ENCODE measurements at places on chromosomes 11 and 22.
A peak's percentile ranks its signal among the peaks of the same experiment; 100 is the strongest.

DNA sequence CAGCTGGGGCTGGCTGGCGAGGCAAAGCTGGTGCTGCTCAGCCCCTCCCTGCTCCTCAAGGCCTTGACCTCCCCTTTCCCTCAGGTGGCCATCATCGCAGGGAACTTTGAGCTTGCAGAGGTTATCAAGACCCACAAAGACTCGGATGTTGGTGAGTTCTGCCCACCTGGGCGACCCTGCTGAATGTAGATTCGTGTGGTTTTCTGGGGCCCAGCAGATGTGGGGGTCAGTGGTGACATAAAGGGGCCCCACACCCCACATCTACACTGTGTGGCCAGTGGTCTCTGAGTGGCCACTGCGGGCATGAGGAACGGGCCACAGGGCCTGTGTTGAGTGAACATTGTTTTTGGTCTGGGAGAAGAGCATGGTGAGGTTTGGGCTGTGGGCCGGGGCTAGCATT, 11.9 kb downstream of the SHANK3 start:
- DNase-seq: no peak

GRCh38 chr11:60931917-60932316, 7.7 kb downstream of the TMEM132A start:
- no peak for DNase-seq

DNA sequence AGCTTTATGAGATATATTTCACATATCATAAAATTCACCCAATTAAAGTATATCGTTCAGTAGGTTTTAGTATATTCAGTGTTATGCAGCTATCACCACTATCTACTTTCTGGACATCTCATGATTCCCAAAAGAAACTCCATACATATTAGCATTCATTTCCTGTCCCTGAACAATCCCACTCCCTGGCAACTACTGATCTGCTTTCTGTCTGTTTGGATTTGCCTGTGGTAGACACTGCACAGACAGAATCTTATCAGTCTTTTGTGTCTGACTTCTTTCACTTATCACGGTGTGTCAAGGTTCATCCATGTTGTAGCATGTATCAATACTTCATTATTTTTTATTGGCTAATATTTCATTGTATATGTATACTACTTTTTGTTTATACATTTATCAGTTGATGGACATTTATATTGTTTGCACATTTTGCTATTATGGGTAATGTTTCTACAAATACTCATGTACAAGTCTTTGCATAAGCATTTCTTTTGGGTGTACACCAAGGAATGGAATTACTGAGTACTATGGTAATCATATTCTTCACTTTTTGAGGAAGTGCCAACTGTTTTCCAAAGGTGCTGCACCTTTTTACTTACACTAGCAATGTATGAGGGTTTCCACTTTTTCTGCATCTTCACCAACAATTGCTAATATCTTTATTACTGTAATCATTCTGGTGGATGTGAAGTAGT, 373.9 kb downstream of the AASDHPPT start:
- no peak for DNase-seq

DNA sequence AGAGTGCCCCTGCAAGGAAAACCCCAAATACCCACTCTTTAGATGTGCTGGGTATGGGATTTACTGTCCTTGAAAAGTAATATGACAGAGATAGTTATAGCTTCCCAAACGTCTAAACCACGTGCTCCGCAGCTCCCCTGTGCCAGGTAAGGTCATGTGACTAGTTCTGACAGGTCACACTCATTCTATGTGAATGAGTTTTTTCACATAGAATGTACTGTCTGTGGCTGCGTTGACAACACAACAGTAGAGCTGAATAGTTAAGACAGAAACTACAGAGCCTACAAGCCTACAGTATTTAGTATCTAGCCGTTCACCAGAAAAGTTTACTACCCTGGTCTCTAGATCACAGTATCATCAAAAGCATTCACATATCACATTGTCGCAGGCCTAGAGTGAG, 236.2 kb downstream of the ETS1 start:
- DNase-seq: no peak

- DNase-seq: no peak
Measured at GRCh38 chr11:60376601-60377000, 1.7 kb upstream of the MS4A7 start.

DNA sequence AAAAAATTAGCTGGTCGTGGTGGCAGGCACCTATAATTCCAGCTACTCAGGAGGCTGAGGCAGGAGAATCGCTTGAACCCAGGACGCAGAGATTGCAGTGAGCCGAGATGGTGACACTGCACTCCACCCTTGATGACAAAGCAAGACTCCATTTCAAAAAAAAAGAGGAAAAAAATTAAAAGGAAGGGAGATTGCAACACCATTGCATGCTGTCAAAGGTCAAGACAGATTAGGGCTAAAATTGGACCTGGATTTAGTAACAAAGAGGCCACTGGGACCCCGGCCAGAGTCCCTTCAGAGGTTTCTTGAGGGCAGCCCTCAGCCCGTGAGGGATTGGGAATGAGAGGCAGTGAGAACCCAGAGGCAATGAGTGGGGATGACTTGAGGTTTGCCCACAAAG, 8.2 kb upstream of the MAFF start:
- no peak for DNase-seq

DNA sequence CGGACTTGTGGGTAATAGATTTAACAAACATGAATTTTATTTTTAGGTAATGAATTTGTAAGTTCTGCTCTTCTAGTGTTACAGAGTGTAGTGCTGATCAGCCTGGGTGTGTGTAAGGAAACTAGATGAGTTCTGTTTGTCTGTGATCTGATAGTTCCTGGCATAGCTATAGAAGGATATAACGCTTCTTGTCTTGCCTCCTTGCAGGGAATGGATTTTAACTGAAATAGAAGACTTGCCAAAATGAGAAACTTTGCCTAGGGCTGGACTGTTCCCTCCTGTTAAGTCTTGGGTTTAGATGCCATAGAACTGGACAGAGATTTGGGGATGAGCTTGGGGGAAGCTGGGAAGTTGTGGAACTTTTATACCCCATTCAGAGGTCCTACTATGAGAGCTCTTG, 11.6 kb downstream of the CCDC81 start:
- DNase-seq: no peak

DNA sequence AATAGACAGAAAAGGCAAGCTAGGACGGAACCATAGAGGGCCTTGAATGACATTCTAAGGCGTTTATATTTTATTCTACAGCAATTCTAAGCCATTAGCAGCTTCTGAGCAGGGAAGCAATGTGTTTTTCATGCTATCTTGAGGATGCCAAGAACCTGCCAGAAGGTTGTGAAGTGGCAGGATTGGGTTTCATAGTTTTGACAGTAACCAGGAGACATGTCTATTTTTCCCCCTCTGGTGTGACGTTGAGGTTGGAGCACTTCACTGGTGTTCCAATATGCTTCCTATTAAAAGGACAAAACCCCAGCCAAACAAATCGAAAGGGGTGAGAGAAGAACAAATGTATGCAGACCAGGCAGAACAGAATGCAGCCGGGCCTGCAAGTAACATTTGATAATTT, 148.2 kb downstream of the SPATA19 start:
- DNase-seq: no peak

DNA sequence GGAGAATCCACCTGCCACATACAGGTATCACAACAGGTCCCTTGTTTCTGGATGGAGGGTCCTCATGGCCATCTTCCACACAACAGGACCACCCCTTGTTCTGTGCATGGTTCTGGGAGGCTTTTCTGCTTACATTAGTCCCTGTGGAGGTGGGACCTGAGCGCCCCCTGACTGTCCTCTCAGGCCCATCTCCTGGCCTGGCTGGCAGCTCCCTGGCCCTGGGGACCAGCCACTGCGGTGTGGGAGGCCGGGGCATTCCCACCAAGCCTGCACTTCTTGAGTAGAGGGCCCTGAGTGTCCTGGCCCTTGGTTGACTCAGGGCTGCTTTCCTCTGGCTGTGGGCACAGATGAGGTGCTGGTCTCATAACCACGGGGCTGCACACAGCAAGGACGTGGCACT, 5.0 kb downstream of the COX8A start:
- no peak for DNase-seq

- DNase-seq: no peak
Measured at GRCh38 chr22:37326726-37327125, 44.4 kb downstream of the CYTH4 start.

GRCh38 chr11:78094250-78094649, 14.6 kb upstream of the NDUFC2 start:
- DNase-seq: no peak

DNA sequence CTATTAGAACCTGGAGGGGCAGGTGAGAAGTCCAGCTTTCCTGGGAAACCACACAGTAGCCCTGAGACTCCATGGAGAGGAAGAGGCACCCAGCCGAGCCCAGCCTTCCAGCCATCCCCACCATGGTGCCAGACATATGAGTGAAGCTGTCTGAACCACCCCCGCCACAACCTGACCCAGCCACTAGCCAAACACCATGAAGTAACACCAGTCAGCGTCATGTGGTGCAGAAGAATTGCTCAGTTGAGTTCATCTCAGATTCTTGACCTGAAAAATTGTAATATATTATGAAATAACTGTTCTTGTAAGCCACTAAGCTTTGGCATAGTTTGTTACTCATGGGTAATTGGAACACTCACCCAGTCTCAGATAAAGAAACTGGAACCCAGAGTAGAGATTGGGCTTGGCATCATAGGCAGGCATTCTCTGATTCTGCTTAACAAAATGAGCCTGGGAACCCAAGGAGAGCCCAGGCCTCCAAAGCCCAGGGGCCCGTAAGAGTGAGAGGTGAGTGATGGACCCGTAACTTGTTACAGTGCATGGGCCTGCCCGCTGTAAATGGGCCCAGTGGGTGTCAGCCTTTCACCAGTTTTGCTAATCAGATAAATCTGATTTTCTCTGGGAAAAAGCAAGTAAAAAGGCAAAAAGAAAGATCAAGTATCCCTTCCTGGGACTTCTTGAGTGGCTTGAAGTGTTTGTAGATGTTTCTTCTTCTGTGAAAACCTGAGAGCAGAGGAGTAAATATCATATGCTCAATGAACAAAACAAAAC, 305.5 kb downstream of the DDX10 start:
- DNase-seq: no peak

GRCh38 chr11:104191124-104191523, 27.2 kb upstream of the PDGFD start:
- DNase-seq: no peak

GRCh38 chr11:106426696-106427095, 349.2 kb downstream of the AASDHPPT start:
- no peak for DNase-seq

- DNase-seq: no peak
Measured at GRCh38 chr11:66316849-66317251, at the start of gene CD248. Gene CD248, minus strand, starts transcription at chr11:66317044. Its CDS starts 17 bp downstream, at chr11:66317027.

GRCh38 chr11:19727246-19727645, 14.6 kb downstream of the NAV2 start:
- DNase-seq: no peak

GRCh38 chr11:69438286-69438920, 43.1 kb upstream of the LINC01488 start:
- DNase-seq: no peak

DNA sequence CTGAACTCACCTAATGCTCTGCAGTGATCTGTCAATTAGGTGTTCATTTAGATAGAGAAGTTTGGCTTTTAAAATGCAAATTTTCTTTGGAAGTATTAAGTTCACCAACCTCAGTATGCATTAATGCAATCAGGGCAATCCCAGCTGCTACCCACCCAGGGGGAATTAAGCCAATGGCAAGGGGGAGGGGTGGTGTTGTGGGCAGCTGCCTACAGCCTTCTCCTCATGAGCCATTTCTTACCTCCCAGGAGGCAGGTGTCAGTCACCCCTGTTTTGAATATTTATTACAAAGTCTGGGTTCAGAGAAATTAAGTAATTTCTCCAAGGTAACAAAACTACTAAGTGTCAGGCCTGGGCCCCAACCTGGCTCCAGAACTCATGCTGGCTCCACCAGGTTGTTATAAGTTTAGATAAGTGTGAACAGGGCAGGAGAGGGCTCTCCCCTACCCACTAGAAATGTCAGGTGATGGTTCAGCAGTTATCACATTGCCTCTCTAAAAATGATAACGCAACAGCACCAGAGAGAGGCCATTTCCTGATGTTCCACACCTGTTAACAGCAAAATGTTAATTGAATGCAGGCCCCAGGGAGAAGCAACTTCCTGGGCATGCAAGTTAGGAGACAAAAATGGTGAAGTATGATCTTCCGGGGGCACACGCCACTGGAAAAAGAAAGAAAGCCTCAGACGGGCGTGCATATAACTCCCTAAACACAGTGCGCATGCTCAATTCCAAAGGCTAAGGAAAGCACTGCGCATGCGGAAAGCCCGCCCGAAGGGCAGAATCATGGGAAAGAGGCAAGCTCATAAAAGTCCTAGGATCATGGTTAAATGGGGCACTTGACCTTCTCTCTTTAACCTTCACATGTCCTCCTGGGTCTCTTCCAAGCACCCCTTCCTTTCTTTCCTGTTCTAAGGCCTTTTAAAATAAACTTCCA, 35.4 kb upstream of the GNAZ start:
- no peak for DNase-seq

GRCh38 chr11:35811783-35812182, 132.1 kb upstream of the LDLRAD3 start:
- DNase-seq: no peak

- DNase-seq: no peak
Measured at GRCh38 chr11:110481523-110481922, 51.8 kb downstream of the FDX1 start.

DNA sequence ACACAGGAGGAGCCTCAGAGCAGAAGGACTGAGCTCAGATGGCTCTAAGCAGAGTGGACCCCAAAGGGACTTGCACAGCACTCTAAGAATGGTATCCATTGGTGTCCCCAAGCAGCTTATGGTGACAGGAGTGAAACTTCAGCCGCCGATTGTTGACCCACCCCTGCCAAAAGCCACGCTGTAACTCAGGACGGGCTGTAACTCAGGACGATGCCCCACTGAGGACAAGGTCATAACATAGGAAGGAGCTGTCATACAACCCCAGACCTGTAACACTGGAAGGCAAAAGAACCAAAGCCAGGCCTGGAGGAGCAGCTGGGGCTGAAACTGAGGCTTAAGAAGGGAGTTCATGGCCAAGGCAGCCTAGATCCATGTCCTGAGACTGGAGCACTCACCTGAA, 14.2 kb downstream of the CD59 start:
- DNase-seq: no peak

- DNase-seq: no peak
Measured at GRCh38 chr11:130611791-130612251, 163.4 kb downstream of the ADAMTS15 start.

- DNase-seq: peak; percentile 49
Measured at GRCh38 chr11:73393479-73394415, 17.5 kb downstream of the RELT start.

DNA sequence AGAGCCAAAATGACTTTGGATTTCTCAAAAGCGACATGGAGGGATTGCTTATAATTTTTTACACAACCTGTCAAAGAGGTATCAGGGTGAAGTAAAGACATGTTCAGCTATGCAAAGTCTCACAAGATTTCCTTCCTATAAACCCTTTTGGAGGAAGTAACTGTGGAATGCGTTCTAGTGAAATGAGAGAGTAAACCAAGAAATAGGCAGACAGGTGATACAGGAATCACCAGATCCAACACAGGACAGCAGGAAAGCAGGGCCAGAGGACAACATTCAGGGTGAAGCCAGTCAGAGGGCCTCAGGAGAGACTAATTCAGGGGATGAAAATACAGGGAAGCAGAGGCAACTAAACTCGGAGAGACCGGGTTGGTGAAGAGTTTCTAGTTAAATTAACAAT, 90.4 kb upstream of the MTNR1B start:
- no peak for DNase-seq
